Muscle of leg (tissue), 16 donors: ENCODE measurements at places on chromosomes 1 and 21. TPM values are rescaled to one million over a fixed set of nuclear protein-coding genes. Genes with fewer than 3 reads are reported as not detected.

GRCh38 chr1:184577319-184577718 is 177.3 kb downstream of the EDEM3 start:
- peak; percentile 88 for DNase-seq

DNA sequence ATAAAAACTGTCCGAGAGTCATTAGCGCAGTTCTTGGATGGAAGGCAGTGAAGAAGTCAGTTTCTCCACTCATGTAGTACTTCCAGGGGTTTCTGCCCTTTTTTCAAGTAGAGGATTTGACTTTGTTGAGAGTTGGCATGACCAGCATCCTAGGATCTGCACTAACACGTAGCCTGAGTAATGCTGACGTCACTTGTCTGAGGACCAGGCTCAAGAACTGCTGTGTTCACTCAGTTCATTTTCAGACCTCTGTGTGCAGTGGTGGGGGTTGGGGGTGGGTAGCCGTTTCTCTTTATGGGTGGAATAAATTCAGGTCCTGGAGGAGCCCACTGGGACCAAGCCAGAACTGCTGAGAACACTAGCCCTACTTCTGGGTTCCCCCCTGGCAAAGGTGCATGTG is 53.3 kb downstream of the MRPS6 start:
- no peak for DNase-seq

Gene IL19
- not detected for polyA plus RNA-seq

DNA sequence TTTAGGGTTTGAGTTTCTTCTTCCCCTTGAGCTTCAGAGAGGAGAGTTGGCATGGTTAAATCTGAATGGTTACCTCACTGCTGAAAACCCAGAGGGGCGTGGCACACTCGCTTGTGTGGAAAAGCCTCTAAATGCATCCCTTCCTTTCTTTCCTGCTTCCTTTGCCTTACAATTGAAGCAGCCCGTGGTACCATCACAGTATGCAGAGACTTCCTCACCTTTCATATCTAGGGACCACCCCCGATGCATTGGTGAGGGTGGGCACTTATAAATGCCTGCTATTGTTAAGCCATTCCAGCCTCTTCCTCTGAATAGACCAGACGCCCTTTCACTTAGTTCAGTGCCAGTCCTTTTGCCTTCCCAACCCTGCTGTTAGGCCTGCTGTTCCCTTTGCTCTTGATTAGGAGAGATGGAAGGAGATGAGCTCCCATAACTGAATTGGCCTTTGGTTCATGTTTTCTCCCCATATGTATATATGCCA is 21.9 kb upstream of the LAX1 start:
- peak; percentile 41 for DNase-seq

DNA sequence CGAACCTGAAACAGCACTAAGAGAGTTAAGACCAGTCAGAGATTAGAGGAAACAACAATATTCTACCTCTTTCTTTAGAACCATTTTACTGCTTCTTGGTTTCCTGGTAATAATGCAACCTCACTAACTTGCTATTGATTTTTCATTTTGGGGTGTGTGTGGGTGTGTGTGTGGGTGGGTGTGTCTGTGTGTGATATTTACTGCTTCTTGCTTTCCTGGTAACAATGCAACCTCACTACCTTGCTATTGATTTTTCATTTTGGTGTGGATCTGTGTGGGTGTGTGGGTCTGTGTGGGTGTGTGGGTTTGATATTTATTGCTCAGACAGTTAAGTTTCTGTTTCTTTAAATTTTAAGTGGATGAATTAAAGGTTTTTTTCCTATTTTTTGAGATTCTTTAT is 208.8 kb downstream of the LRRC7 start:
- no peak for DNase-seq

DNA sequence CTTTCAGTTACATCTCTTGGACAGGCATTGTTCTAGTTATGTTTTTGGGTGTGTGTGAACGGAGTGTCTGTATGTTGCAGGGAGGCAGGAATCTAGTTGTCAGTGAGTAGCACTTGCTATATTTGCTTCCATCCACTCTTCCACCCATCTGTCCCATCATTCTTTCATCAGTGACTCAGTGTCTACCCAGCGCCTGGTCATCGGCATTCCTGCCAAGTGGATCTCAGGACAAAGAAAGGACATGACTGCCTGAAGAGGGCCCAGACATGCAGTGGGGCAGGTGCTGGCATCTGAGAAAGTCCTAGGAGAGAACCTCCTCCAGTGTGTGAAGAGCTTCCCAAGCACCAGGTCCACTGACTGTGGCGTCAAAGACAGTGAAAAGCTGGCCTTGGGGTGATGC is 27.3 kb upstream of the MAGOH start:
- DNase-seq, result no peak

Gene LAD1
- polyA plus RNA-seq, result 9.3 TPM

DNA sequence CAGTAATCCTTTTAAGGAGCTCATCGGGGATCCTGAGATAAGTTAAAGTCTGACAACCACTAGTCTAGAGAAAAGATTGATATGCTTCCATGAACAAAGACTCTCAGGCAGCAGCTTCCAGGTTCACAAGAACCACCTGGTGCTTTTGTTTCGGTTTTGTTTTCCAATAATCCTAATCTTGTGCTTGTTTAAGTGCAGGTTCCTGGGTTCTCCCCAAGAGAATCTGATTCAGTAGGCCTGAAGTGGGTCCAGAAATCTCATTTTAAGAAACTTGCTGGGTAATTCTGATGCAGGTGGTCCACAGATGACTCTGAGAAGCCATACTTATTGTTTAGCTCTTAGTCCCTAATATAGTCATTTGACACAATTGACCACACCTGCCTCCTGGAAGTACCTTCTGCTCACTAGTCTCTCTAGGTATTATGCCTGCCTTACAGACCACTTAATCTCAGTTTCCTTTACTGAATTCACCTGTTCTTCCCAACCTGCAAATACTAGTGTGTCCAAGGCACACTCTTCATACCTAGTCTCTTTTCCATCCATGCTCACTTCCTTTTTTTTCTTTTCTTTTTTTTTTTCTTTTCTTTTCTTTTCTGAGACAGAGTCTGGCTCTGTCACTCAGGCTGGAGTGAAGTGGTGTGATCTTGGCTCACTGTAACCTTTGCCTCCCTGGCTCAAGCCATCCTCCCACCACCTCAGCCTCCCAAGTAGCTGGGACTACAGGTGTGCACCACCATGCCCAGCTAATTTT is 20.5 kb upstream of the FRRS1 start:
- DNase-seq, result no peak

DNA sequence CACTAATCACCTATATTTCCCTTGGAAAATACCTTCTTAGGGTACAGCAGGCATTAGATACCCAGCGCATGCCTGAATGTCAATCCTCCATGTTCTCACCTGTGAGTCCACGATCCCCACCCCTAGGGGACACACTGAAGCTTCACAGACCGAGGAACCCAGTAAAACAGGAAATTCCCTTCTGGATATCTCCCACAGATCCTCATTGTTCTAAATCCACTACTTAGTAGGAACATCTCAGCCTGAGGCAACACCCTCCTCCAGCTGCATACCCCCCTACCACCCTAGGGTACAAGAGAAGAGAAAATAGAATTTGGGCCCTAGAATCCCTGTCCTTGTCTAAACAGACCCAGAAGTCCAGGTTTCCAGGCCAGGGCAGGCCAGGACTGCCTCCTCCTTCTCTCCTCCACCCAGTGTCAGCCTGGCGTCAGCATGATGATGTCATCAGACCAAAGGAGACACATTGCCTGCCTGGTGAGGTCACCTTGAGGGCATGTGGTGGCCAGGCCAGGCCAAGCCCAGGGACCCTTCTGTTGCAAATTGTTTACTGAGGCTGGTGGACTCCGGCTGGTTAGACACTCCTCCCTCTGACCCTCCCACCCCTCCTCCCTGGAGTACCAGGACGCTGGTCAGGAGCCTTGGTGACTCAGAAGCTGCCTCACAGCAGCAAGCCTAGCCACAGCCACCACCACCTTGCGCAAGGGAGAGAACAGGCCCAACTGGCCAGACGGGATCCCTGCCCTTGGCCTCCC is 6.2 kb downstream of the NECTIN4 start:
- no peak for DNase-seq

DNA sequence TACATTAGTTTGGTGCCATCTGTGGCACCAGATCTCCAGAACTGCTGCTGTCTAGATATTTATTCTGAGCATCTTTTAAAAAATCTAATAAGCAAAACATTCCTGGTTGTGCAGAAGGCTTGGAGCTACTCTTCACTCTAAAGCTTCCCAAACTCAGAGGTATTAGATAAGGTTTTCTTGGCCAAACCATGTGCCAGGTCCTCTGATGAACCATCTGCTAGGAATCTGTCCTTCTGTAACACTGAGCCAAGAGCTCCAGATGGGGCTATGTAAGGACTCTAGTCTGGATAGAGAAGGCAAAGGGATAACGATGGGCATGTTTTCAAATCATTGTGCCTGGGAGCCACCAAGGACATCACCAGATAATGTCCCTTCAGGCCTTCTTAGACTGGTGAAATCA is 410.6 kb downstream of the NTNG1 start:
- DNase-seq, result no peak

Gene SMPDL3B
- 0.12 TPM for polyA plus RNA-seq

Gene LCE1E
- polyA plus RNA-seq, result not detected

Gene ZFP69B
- polyA plus RNA-seq, result 3.1 TPM
